CD4-positive, CD25-positive, alpha-beta regulatory T cell (primary cell): ENCODE measurements at places on chromosomes 7 and 10. TPM values are rescaled to one million over a fixed set of nuclear protein-coding genes. Genes with fewer than 3 reads are reported as not detected.

DNA sequence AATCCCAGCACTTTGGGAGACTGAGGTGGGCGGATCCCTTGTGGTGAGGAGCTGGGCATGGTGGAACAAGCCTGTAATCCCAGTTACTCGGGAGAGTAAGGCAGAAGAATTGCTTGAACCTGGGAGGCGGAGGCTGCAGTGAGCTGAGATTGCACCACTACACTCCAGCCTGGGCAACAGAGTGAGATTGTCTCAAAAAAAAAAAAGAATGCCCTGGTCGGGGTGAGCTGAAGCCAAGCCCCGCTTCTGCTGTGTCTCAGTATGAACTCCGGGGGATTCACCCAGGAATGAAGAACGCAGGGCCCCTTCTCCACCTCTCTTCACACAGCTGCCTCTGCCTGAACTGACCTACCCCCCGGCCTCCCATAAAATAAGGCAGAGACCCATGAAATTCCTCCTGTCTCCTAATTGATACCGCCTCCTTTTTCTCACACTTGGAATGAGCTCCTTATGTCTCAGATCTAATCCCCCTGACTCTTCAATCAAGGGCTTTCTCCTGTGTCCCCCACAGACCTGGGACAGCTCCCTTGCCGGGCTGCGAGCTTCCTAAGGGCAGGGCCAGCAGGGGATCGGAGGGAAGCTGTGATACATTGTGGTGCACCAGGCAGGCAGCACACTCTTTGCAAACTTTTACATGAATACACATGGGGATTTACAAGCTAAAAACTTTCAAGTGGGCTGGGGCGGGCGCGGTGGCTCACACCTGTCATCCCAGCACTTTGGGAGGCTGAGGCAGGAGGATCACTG is 911 bp upstream of the ZP3 start:
- peaks cover 1% of the 10 kb centered on the region for H3K27me3 ChIP-seq
- no peak overlapping the region for H3K27ac ChIP-seq
- no peak overlapping the region for H3K4me3 ChIP-seq
- DNase-seq, result no peak

DNA sequence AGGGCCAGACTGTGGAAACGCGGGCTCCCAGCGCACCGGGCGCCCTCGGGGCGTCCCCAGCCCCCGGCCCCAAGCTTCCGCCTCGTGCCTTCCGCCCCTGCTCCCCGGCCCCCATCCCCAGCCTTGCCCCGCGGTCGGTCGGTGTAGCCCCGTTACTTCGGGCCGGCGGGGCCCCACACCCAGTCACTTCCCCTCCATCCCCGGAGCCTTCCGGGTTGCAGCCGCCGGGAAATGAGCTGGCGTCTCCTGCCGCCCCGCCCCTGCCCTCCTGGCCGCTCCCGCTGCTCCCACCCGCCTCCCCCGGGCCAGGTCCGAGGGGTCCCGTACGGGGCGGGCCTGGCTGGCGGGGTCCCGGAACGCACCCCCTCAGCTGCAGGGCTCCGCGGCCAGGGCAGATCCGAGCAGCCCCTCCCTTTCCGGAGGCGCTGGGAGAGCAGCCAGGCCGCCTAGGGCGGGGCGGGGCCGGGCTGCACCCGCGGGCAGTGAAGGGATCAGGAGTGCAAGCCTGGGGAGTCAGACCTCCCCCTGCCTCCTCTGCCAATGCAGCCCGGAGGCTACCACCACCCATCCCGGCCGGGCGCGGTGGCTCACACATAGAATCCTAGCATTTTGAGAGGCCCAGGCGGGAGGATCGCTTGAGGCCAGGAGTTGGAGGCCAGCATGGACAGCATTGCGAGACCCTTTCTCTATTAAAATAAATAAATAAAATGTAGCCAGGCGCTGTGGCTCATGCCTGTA is 709 bp downstream of the ARPC1B start:
- H3K36me3 ChIP-seq, result peaks cover 7% of the 10 kb centered on the region
- peaks cover 53% of the 10 kb centered on the region for H3K4me1 ChIP-seq
- H3K4me3 ChIP-seq, result peak overlapping the region; percentile 48
- no peaks in the 10 kb centered on the region for H3K27me3 ChIP-seq
- DNase-seq, result peak; percentile 58
- H3K27ac ChIP-seq, result peak overlapping the region; percentile 99

DNA sequence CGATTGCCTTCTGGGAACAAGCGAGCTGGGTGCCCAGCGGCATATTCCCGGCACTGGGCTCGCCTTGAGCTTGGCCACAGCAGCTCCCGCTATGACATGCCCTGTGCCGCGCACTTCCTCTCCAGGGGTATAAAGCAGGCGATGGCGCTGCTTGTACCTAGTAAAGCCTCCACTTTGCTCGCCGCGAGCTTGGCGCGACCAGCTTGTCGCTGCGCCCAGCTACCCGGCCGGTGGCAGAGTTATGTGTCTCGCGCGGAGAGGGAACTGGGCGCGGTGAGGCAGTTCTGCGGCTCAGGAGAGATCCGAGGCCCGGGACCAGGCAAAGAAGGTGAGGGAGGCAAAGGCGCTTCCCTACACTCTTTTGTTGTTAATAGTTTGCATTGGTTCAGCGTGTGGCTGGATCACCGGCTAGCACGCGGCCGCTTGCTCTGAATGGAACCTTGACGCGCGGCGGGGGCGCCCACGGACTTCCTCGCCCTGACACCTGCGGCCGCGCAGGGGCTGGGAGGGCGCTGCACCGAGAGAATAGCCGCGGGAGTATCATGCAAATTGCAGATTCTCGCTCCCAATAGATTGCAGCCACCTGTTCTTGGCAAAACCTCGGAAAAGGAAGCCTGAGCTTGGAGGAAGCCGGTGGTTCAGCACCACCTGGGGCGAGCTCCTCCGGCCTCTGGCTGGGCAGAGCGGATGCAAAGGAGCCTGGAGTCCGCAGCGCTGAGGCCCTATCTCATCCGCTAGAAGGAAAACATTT is 3.0 kb upstream of the BUB3 start:
- peaks cover 25% of the 10 kb centered on the region for H3K27me3 ChIP-seq
- H3K4me3 ChIP-seq, result no peak overlapping the region

- H3K36me3 ChIP-seq, result no peaks in the 10 kb centered on the region
- DNase-seq, result no peak
- no peak overlapping the region for H3K27ac ChIP-seq
- no peak overlapping the region for H3K4me3 ChIP-seq
- H3K27me3 ChIP-seq, result no peaks in the 10 kb centered on the region
- no peaks in the 10 kb centered on the region for H3K4me1 ChIP-seq
Observed at GRCh38 chr10:49596836-49597235, 13.3 kb upstream of the SLC18A3 start.

EFCAB10 gene
- 0.86 TPM for total RNA-seq

- no peak overlapping the region for H3K4me3 ChIP-seq
- H3K36me3 ChIP-seq, result no peaks in the 10 kb centered on the region
- DNase-seq, result no peak
- H3K4me1 ChIP-seq, result no peaks in the 10 kb centered on the region
Observed at GRCh38 chr7:71824006-71824760, 588.0 kb downstream of the CALN1 start.

DNA sequence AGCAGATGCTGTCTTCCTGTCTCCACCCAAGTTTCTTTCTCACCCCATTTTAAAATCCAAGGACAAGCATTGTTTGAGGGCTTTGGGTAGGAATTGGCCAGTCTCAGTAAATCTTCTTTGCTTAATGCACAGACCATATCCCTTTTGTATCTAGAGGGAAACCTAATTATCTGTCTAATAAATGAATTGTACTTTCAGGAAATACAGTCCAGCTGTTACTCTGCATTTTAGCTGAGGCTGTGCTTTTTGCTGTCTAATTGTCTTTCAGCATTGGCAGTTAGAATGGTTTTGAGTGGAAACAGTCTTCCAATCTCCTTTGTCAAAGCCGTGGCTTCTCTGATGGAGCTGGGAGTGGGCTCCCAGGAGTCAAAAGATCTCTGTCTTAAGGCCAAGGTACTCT is 388.2 kb downstream of the SORCS3 start:
- no peak for DNase-seq
- no peaks in the 10 kb centered on the region for H3K36me3 ChIP-seq
- H3K27me3 ChIP-seq, result no peaks in the 10 kb centered on the region
- H3K4me3 ChIP-seq, result no peak overlapping the region
- H3K4me1 ChIP-seq, result no peaks in the 10 kb centered on the region

- no peak overlapping the region for H3K4me3 ChIP-seq
- H3K36me3 ChIP-seq, result no peaks in the 10 kb centered on the region
- H3K27me3 ChIP-seq, result no peaks in the 10 kb centered on the region
- no peak overlapping the region for H3K27ac ChIP-seq
- no peak for DNase-seq
Observed at GRCh38 chr10:127527320-127527719, 21.8 kb upstream of the NPS start.

NKX1-2 gene
- not detected for total RNA-seq

GRCh38 chr10:113049881-113050280 is 99.8 kb downstream of the TCF7L2 start:
- no peaks in the 10 kb centered on the region for H3K4me1 ChIP-seq
- H3K36me3 ChIP-seq, result no peaks in the 10 kb centered on the region
- H3K4me3 ChIP-seq, result no peak overlapping the region
- no peaks in the 10 kb centered on the region for H3K27me3 ChIP-seq
- no peak for DNase-seq
- H3K27ac ChIP-seq, result no peak overlapping the region

DNA sequence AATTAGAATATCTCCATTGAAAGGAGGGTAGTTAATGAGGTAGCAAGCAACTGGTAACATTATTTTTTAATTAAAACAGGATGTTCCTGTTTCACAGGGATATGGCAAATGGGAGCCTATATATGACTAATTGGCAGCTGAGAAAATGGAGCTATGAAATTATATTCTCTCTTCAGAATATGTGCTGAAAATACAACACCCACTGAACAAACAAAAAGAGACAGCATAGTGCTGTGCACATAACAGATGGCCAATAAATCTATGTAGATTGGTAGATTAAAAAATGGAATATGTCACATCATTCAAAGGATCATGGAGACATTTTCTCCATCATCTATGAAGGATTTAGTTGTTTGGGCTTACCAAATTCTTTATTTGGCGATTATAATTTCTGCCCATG is 362.0 kb downstream of the GPR37 start:
- H3K4me1 ChIP-seq, result no peaks in the 10 kb centered on the region
- no peak for DNase-seq
- H3K36me3 ChIP-seq, result no peaks in the 10 kb centered on the region

DNA sequence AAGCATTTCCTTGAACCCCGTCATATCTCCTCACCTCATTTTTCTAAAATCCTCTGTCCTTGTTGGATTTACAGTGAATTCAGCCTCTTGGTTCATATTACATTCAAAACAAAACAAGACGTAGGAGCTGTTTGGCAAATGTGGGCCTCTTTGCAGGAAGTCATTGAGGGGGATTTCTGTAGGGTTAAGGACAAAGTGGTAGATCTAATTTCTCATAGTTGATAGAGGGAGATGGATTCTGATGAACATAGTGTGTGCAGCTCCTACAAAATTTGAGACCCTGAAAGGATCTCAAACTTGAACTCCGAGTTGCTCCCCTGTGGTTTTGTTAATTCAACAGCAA is 682 bp downstream of the TBXAS1 start:
- DNase-seq, result no peak
- H3K36me3 ChIP-seq, result no peaks in the 10 kb centered on the region
- H3K4me3 ChIP-seq, result peak overlapping the region; percentile 51
- H3K4me1 ChIP-seq, result peaks cover 20% of the 10 kb centered on the region
- H3K27ac ChIP-seq, result no peak overlapping the region
- no peaks in the 10 kb centered on the region for H3K27me3 ChIP-seq

GRCh38 chr10:59018977-59019376 is 157.5 kb upstream of the PHYHIPL start:
- no peaks in the 10 kb centered on the region for H3K4me1 ChIP-seq
- no peak overlapping the region for H3K27ac ChIP-seq
- no peaks in the 10 kb centered on the region for H3K27me3 ChIP-seq

PRLHR gene
- not detected for total RNA-seq

CTAGE6 gene
- 0.91 TPM for total RNA-seq

GRCh38 chr10:560314-560992 is 129.0 kb downstream of the DIP2C start:
- H3K4me3 ChIP-seq, result no peak overlapping the region
- H3K36me3 ChIP-seq, result no peaks in the 10 kb centered on the region
- H3K4me1 ChIP-seq, result no peaks in the 10 kb centered on the region
- H3K27ac ChIP-seq, result no peak overlapping the region
- no peak for DNase-seq

DNA sequence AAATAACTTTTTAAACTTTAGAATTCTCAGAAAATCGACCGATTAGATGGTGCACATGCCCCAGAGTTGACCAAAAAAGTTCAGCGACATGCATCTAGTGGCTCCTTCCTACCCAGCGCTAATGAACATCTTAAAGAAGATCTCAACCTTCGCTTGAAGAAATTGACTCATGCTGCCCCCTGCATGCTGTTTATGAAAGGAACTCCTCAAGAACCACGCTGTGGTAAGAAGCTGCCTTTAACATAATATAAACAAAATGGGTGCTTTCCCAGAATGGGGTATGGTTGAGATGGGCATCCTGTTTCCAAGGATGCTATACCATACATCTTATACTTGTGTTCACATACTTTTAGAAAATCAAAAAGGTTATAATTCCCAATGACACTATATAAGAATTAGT is 24.6 kb downstream of the GLRX3 start:
- H3K4me3 ChIP-seq, result no peak overlapping the region
- no peaks in the 10 kb centered on the region for H3K27me3 ChIP-seq
- peaks cover 5% of the 10 kb centered on the region for H3K4me1 ChIP-seq
- peaks cover 42% of the 10 kb centered on the region for H3K36me3 ChIP-seq
- no peak for DNase-seq
- H3K27ac ChIP-seq, result no peak overlapping the region

DNA sequence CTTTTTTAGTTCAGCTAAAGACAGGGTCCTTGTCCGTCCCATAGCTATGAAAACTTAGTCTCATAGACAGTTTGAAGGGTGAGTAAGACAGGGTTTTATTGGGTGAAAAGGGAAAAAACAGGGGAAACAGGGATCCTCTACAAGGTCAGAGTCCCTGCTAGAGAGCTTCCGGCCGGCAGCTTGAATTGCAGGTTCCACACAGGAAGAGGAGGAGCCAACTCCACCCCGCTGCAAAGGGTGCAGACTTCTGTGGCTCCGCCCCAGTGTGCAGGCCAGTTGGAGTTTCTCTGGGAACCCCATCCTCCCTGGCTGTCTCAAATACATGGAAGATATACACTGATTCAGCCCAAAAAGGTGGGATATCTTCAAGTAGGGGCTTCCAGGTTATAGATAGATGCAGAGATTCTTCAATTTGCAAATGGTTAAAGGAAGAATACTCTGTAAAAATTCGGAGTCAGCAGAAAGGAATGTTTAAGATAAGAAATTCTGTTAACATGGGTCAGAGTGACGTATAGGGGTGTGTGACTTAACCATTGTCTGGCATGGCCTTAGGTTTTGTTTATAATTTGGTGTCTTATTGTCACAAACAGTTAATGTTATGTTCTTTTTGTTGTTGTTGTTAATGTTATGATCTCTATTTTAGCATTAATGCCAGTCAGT is 34.6 kb upstream of the HECW1 start:
- no peak overlapping the region for H3K27ac ChIP-seq
- no peaks in the 10 kb centered on the region for H3K4me1 ChIP-seq
- peaks cover 6% of the 10 kb centered on the region for H3K27me3 ChIP-seq
- H3K36me3 ChIP-seq, result no peaks in the 10 kb centered on the region
- DNase-seq, result peak; percentile 2

DNA sequence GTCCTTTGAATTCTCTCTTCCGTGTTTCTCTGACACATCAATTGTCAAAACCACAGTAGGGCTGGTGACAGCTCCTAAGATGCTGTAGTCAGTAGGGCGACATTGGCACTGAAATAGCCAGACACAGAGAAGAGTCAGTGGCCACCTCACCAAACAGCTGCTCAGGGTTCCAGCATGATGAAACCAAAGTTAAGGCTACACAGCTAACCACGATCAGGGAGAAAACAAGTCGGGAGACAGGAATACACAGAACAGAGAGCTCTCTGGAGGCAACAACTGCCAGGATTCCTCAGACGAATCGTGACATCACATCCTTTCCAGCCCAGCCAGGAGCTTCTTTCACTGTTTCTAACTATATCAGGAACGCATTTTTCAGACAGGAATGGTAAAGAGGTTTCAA is 922.2 kb downstream of the SORCS1 start:
- H3K27me3 ChIP-seq, result no peaks in the 10 kb centered on the region
- no peaks in the 10 kb centered on the region for H3K4me1 ChIP-seq
- no peak for DNase-seq
- no peak overlapping the region for H3K4me3 ChIP-seq
- no peak overlapping the region for H3K27ac ChIP-seq
